ENCODE measurements at places on chromosomes 5 and 9.

- ATAC-seq, result no peak
Measured at GRCh38 chr5:73999297-73999696, 373.3 kb downstream of the ARHGEF28 start.

- ATAC-seq, result no peak
Measured at GRCh38 chr5:101009758-101010519, 106.9 kb upstream of the ST8SIA4 start.

DNA sequence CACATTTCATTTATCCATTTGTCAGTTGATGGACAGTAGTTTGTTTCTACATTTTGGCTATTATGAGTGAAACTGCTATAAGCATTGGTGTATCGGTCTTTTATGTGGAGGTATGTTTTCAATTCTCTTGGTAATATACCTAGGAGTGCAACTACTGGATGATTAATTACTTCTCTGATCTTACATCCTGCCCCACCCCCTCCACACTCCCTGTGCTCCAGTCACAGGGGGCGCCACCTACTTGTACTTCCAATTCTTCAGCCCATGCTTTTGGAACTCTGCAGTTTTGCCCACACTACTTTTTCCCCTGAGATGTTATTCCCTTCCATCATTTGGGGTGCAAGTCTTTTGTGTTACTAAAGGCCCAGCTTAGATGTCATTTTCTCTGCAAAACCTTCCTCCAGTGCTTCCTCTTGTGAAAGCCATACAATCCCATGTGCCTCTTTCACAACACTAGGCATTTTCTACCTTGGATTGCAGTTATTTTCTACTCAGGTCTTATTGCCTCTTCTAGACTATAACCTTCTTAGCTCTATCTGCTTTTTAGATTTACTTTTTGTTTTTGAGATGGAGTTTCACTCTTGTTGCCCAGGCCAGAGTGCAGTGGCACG is 42.1 kb downstream of the SEC61B start:
- ATAC-seq, result no peak

- ATAC-seq, result no peak
Measured at GRCh38 chr9:108672475-108673190, 183.2 kb downstream of the ACTL7B start.

DNA sequence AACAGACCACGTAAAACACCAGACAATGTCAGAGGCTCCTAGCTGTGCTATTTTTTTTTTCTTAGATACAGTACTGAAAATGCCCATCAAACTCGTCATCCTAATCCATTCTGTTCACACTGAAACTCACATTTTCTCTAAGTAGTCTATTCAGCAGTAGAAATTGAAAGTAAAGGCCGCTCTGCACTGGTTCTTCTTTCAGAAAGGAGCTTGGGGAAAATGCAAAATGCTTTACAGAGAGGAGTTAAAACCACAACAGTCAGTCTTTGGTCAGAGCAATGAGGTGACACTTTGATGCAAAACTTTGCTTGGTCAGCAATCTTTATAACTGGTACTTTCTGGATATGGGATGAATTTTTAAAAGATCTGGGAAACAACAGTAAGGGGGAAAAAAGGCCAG is 43.8 kb upstream of the SUSD1 start:
- no peak for ATAC-seq

- no peak for ATAC-seq
Measured at GRCh38 chr9:135380311-135380960, 99.1 kb upstream of the PPP1R26 start.

Measured in SK-N-SH treated with all-trans-retinoic acid at 6 μM for 48 hours (cell line).